ENCODE measurements at places on chromosomes 1 and 21.

DNA sequence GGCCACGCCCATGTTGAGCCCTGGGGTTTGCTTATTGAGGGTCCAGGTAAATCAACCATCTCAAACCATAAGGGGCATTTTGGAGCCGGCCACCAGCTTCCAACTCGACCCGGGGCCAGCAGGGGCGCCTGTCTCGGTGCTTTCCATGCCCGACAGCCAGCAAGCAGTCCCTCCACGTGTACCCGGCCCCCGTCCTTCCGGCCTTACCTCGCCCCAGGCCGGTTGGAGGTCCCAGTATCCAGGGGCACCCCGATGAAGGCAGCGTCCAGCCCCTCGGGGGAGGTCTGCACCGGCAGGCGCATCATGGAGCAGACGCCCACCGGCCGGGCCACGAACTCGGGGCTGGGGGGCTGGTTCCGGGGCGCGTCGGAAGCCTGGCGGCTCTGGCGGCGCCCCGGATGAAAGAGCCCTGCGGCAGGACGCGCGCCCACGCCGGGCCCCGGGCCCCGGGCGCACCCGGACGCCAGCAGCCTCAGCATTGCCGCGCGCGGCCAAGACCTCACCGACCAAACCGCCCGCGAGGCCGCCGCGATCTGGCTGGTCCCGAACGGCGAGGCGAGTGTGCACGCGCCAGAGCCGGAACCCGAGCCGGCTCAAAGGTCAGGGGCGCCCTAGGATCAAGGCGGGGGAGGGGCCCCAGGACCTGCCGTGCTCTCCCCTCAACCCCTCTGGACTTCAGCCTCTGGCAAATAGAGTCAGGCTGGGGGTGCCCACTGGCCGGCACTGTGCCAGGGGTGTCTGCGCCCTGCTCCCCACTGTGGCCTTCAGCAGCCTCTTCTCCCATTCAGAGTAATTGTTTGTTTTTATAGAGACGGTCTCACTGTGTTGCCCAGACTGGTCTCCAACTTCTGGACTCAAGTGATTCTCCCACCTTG, at the start of gene AGMAT:
Gene AGMAT (minus strand): TSS at position 563 of the 875 bp plus-strand sequence. CDS start 84 bp downstream, at position 479.
- peak; percentile 81 for DNase-seq

DNA sequence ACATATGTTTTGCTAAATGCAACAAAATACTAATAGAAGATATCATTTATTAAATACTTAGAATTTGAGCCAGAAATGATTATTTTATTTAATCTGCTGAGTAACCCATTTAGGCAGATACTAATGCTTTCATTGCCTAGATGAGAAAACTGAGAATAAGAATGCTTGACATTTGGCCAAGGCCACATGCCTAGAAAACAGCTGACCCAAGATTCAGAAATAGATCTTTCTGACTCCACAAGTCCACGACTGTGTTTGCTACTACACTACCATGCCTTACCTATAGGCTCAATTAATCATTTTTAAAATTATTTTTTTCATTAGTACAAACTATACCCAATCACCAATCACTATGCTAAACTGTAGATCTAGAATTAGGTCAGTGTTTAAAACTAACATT, 129.7 kb downstream of the ATP1B1 start:
- no peak for DNase-seq

DNA sequence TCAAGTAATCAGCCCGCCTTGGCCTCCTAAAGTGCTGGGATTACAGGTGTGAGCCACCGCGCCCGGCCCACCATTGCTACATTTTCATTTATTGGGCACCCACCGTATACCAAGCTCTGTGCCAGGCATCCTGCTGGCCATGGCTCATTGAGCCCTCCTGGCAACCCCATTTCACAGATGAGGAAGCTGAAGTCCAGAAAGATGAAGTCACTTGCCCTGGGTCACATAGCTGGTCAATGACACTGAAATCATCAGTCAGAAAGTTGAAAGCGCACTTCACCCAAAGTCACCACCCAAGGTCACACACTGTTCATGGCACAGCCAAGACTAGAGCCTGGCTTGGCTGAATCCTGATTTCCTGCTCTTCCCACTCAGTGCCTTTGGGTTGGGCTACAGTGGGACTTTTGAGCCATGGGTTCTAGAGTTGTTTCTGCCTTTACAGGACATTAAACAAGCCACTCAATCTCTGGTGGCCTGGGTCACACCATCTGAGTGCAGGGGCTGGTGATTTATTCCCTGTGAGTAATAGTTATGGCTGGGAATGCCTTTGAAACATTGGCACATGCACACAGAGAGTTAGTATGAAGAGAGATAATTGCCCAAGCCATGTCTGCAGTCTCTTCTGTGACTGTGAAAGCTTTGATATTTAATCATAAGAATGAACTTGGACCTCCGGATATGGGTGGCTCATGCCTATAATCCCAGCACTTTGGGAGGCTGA, 16.0 kb upstream of the ARHGEF10L start:
- no peak for DNase-seq

DNA sequence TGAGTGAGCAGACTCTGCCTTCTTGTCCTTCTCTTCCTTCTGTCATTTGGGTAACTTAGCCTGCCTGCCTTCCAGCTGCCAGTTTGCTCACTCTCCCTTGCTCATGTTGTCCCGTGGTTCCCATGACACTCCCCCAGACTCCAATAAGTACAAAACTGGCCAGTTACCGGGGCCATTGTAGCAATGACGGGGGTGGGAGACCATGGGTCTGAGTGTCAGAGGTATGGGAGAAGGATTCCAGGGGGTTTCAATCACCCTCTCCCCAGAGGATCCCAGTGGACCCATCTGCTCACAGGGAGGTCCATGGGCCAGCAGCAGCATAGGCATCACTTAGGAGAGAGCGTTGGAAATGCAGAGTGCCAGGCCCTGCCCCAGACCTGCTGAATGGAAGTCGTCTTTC, 51.3 kb downstream of the CAPN9 start:
- peak; percentile 28 for DNase-seq

DNA sequence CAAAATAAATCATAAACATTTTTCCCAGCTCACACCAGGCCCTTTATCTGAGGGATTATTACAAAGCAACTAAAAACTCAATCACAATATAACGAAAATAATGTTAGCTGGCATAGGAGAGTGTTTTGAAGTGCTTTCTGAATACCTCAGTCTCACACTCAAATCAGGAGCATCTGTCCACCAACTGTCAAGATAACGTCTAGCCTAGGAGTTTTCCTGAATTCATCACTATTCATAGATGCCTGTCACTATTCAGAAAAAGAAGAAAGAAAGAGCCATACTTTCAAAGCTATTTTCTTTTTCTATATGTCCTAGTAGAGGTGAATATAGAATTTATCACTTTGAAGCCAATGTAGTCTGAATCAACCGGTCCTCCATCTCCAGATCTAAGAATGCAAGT, 127.0 kb downstream of the AKT3 start:
- no peak for DNase-seq

DNA sequence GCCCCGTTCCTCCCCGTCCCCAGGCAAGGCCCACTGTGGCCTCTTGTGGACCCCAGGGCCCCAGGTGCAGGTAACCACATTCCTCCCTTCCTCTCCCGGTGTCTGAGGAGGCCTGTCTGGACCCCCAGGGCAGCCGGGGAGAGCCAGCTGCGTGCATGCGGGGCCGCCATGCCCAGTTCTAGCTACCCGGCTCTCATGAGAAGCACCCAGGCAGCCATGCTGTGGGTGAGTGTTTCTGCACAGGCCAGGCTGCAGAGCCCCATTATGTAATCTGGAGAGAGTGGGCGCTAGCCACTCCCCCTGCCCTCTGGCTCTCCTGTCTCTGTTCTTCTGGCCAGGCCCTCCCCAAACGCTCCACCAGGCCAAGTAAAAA, 18.4 kb upstream of the PLEKHG5 start:
- peak; percentile 53 for DNase-seq

GRCh38 chr1:98493469-98493868, 168.1 kb upstream of the SNX7 start:
- no peak for DNase-seq

DNA sequence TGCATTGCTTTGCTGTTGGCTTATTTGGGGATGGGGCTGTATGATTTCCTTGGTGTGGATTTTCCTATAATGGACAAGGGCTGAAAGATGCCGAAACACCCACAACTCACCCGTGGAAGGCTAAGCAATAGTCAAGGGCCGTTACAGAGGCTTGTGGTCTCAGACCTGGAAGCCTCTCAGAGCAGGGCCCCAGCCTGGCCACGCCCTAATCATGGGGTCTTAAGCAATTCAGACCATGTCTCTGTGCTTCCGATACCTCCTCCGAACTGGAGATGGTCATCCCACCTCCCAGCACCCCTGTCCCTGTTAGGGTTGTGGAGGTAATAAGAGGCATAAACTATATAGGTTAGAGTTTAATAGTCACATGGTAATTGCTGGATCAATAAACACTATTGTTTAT, 3.4 kb downstream of the ABCG1 start:
- no peak for DNase-seq

DNA sequence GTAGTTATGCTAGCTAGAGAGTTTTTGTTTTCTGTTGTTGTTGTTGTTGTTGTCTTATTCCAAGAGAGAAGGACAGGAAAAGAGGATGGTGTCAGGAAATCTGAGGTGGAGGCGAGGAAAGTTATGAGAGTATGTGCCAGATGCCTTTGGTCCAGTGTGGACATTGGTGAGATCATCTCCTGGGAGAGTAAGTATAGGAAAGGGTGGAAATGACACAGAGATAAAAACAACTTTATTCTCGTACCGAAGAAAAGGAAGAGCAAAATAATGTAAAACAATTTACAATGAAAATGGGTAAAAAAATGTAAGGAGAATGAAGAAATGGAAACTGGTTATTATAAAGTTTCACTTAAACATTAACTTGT, 97.4 kb upstream of the ADGRL2 start:
- DNase-seq, result no peak

GRCh38 chr1:203353486-203353885, 2.6 kb upstream of the FMOD start:
- no peak for DNase-seq

GRCh38 chr1:65206836-65207235, 58.8 kb downstream of the AK4 start:
- no peak for DNase-seq

DNA sequence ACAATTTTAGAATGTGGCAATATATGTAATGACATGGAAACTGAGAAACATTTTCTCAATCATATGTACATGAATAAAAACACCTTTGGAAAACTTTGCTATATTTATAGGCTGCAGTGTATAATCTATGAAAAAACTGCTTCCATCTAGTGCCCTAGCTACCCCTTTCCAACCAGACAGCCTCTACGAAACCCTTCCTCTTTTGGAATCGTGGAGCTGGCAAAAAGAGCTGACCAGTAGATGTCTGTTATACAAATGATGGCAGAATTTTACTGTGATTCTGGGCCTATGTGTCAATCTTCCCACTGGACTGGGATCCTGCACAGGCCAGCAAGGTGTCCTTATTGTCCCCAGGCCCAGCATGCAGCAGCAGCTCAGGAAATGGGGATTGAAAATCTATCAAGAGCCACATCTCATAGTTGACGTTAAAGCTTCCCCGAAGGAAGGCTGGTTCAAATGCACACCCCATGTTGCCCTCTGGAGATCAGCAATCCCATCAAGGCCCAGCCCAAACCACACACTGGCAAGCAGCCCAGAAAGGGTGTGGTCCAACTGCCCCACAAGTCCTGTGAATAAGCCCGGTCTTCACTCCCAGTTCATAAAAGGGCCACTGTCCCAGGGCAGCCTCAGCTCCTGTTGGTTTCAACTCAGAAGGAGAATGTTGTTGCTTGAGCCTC, 8.8 kb upstream of the FAM20B start:
- DNase-seq, result no peak

DNA sequence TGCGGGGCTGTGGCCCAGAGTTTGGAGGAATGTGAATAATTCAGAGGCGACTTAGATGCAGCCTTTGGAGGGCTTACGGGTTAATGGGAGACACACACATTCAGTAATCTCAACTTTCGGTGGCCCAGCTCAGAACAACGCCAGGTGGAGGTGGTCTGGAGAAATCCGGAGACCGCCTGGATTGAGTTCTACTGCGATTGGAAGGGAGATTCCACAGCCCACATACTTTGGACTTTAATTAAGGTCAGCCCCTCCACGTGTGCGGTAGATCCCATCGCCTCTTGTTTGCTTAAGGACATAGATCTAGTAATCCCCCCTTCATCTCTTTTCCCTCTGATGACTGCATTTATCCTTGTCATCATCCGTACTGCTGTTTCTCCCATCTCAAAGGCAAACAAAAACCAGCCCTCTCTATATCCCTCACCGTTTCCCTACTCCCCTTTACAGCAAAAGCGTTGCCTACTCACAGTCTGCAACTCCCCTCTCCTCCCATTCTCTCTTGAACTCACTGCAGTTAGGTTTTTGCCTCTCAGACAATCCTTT, 720 bp upstream of the BSDC1 start:
- DNase-seq, result no peak

DNA sequence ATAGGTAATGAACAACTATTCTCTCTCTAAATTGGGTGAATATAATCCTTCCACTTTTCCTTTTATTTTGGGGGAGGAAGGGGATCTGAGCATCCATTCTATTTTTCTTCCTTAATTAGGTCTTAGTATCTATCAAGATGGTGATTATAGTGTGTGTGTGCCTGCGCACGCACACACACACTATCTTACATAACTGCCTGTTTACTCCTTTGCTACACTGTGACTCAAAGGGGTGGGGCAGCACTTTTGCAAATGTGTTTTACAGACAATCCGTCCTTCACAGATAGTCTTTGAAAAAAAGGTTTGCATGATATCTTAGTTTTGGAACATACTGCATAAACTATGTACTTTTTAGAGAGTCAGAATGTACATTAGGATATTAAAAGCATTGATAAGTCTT, 191.5 kb downstream of the SDCCAG8 start:
- no peak for DNase-seq

DNA sequence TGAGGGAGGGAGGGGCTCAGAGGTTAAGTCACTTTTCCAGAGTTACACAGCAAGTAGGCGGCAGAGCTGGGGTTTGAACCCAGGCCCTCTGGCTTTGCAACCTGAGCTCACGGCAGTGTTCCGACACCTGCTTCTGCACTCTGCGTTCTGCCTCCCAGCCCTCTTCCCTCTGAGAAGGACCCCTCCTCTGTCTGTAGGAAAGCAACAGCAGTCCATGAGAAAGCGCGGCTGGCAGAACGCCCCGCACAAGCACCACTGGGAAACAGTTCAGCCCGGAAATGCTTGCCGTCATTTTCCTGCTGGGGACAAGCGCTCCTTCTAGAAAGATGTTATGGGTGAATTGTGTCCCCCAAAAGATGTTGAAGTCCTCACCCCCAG, 241.1 kb downstream of the NPHP4 start:
- no peak for DNase-seq

- DNase-seq, result no peak
Measured at GRCh38 chr1:41811051-41811795, 107.5 kb downstream of the HIVEP3 start.

DNA sequence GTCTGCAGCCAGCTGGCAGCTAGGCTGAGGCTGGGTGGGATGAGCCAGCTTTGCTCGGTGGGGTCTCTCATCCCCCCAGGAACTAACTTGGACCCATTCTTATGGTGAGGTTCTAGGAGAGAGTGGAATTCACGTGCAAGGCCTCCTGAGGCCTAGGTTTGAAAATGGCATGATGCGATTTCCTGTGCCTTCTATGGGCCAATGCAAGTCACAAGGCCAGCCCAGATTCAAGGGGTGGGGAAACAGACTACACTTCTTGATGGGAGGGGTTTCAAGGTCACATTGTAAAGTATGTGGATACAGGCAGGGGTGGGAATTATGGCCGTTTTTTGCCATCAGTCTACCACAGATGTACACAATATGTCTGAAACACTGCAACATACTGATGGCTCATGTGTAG, 48.3 kb downstream of the HTR6 start:
- DNase-seq, result no peak

Measured in islet precursor cell (in vitro differentiated cells).